Transverse colon (tissue), 4 donors: ENCODE measurements at places on chromosomes 11 and 22.

DNA sequence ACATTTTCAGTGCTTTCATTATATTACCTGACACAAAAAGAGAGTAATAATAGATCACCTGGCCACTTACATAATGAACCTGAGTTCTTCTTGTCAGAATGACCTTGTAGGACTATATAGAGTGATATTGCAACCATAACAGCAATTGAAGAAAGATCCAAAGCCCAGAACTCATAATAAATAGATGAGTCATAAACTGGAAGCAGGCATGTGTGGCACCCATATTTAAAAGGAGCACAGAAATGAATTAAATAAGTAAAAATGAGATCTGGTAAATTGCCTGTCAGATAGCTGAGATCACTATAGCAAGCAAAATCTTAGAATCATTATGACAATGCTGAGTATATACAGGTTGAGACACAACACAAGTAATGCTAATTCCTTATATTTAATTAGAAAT lies 331.8 kb downstream of the AASDHPPT start:
- no peak for DNase-seq

DNA sequence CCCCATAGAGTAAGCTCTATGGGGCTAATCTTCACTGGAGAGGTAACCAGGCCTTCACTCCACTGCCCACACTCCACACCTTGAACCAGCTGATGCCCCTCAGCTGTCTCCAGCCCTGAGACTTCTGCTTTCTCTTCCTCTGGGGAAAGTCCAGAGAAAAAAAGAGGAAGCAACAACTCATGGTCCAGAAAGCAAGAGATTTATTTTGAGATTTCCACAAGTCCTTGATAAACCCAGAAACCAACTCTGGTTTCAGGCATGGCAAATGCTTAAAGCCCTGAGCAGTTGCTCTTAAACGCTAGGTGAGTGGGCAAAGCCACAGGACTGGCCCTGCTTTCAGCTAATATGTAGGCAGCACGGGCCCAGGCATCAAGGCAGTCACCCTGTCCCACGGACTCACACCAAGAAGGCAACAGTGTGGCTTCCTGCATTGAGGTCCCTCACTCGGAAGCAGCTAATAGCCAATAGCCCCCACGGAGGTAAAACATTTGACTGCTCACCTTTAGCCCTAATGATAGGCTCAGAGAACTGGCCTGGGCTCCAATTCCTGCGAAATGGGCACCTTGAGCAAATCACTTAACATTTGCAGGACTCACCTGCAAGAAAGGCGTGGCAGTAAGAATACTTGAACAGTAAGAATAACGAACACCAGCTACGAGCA lies 4.3 kb downstream of the CYB561A3 start:
- DNase-seq: no peak

DNA sequence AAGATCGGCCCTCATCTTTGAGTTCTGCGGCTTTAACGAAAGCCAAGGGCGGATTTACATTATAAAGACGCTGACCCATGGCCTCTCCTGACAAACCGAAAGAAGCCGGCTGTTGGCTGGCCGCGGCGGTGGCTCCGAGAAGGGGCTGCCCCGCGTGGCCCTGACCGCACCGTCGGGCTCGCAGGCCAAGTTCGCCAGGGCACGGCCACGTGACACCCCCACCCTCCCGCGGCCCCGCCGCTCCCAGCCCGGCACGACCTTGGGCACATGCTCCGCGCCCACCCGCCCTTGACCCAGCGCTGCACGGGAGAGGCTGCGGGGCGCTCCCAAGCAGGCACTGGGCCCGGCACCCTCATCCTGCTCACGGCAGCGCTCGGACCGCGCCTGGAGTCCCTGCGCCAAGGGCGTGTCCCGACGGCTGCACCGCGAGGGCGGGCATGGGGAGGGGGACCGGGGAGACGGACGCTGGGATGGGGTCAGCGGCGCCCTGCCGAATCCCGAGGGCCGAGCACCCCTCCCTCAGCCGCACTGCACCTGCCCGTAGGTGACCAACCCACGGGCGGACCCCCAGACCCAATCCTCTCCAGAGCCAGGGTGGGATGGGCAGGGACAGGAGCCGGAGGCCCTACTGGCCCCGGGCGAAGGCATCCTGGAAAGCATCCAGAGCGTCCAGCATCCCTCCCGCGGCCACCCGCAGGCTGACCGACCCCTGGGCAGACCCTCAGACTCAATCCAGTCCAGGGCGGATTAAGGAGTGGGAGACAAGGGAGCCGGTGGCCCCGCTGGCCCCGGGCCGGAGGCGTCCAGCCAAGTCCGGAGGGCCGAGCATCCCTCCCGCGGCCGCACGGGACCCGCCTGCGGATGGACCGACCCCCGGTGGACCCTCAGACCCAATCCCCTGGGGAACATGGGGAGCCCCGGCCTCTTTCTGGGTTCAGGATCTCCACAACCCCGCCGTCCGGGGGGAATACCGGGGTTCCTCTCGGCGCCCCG lies 759 bp downstream of the CPT1A start:
- peak; percentile 82 for DNase-seq

GRCh38 chr11:119551420-119552105 lies 128.6 kb upstream of the THY1 start:
- DNase-seq: no peak

- no peak for DNase-seq
These were observed 188.3 kb downstream of the DDX10 start for GRCh38 chr11:108853151-108853550.

DNA sequence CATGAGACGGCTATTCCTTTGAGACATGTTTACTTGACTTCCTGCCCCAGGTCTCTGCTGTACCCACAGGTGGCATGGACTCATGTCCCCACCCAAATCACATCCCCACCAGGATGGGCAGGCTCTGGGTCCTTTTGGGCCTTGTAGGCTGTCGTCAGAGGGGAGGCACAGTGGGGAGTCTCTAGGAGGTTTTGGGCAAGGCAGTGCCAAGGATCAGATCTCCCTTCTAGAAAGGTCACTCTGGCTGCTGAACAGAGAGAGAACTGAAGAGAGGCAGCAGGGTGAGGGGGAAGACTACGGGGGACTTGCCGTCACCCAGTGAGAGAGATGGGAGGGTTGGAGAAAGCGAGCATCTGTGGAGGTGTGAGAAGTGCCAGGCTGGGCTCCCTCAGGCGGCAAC lies 4.6 kb upstream of the KCNQ1OT1 start:
- DNase-seq: no peak

DNA sequence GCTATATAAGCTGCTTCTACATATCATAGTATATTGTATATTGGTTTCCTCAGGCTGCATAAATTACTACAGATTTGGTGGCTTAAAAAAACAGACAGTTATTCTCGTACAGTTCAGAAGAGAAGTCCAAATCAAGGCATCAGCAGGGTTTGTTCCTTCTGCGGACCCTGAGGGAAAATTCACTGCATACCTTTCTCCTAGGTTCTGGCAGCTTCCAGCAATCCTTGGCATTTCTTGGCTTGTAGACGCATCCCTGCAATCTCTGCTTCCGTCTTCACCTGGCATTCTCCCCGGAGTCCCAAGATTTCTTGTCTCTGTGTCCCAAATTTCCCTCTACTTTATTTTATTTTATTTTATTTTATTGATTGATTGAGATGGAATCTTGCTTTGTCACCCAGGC lies 142.8 kb downstream of the COMMD9 start:
- DNase-seq: no peak

DNA sequence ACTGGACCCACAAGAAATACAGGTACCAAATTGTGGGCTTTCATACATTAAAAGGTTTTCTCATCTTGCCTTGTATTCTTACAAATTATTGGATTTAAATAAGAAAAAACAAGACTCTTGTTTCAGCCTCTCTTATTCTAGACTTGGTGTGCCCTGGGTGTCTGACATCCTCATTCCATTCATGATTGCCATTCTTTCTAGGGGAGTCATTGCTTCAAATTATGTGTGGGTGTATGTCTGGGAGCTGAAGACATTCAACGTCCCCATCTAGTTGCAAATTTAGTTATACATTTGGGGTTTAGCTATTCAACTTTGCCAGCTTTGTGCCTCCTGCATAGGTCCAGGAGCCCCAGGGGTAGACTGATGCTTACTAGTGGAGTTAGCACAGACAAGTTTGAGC lies 18.1 kb downstream of the MAML2 start:
- DNase-seq: no peak

DNA sequence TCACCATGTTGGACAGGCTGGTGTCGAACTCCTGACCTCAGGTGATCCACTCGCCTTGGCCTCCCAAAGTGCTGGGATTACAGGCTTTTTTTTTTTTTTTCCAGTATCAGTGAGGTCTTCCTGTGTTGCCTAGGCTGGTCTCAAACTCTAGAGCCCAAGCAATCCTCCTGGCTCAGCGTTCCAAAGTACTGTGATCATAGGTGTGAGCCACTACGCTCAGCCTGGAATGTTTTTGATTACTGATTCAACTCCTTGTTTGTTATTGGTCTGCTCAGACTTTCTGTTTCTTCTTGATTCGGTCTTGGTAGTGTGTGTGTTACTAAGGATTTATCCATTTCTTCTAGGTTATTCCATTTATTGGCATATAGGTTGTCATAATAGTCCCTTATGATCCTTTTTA lies 31.3 kb downstream of the NAGA start:
- no peak for DNase-seq

- DNase-seq: no peak
These were observed 16.9 kb upstream of the SLC3A2 start for GRCh38 chr11:62863687-62864335.

- DNase-seq: peak; percentile 76
These were observed 96.3 kb downstream of the SWAP70 start for GRCh38 chr11:9760193-9760575.

DNA sequence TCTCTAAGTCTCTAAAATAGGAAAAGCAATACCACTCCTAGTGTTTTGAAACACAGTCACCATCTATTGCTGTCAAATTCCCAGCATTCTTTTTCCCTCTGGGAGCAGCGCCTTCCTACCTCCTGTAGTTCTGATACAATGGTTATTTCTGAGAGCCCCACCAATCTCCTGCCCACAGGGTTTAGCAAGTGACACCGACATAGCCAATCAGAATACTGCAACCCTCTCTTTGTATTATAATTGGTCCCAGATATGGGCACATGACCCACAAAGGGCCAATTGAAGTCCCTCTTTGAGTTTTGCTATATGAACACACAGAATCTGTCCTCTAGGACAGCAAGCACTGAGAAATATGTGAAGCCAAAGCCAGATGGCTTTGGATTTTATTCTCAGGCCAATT lies 16.9 kb upstream of the ARHGAP42 start:
- DNase-seq: no peak

- no peak for DNase-seq
These were observed 10.5 kb downstream of the TXN2 start for GRCh38 chr22:36470994-36471331.

- DNase-seq: no peak
These were observed 189.9 kb downstream of the ARHGAP42 start for GRCh38 chr11:100876815-100877520.

DNA sequence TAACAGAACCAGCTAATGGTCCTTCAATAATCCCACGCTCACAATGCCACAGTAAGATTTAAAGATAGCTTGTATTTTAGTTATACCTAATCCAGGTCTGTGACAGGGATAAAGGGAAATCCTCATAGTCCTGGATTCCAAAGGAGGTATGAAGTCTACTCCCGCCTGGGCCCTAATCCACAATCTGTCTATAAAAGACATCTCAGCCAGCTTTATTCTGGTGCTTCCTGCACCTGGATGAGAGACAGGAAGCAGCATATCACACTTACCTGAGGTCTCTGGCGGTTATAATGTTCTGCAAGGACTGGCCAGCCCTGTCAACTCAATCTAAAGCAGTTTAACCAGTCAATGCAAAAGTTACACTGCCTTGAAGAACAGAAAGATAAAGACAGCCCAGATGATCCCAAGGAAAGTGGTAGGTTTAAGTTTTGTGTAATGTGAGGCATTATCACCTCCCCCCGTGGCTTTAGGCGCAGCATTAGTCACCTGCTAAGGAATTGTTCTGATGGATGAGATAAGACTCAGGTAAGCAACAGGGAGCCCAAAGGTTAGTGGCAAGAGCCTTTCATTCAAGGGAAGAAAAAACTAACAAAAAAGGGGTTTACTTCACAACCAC lies 57.6 kb downstream of the PLEKHA7 start:
- DNase-seq: no peak

DNA sequence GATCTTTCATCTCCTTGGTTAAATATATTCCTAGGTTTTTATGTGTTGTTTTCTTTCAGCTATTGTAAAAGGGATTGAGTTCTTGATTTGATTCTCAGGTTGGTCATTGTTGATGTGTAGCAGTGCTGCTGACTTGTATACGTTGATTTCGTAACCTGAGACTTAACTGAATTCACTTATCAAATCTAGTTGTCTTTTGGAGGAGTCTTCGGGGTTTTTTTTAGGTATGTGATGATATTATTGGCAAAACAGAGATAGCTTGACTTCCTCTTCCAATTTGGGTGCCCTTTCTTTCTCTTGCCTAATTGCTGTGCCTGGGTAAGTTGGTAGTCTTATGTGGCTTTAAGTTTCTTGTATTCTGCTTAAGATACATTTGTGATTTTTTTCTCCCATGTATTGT lies 52.8 kb downstream of the CBL start:
- no peak for DNase-seq

DNA sequence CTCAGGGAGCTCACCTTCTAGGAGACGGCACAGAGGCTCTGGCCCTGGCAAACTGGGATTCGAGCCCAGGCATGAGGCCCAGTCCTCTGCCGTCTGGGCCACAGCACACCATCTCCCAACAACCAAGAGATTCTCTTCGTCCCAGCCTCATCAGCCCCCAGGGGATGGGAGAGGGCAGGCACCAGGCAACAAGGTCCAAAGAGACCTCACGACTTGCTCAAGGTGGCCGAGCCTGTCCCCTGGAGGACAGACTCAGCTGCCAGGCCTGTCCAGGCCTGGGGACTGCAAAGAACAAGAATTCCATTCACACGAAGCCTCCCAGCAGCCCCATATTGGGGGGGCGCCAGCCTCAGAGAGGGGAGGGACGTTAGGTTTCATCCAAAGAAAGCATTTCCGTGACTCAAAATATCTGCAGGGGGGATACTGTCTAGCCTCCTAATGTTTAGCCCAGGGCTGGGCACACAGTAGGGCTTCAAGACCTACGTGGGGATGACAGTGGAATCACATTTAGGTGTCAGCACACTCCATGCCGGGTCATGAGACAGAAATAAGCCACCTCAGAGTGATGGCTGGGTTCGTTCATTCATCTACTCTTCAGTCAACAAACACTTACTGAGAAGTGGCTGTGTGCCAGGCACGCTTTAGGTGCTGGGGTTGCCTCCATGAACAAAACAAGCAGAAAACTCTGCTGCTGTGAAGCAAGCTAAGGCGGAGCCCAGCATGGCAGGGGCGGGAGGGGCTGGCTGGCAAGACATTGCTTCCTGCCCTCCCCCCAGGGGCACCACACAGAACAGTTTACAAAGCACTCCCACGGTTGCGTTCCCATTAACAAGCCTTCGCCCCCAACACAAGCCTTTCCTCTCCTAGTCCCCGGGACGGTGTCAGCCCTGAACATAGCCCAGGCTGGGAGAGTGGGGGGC lies 1.2 kb downstream of the CARNS1 start:
- no peak for DNase-seq
